Stimulated activated CD8-positive, alpha-beta memory T cell treated with anti-CD3 and anti-CD28 coated beads, Interleukin-4, amount 100 ng/mL, for 1 hour (primary cell): ENCODE measurements at places on chromosomes 3 and 15.
A peak's percentile ranks its signal among the peaks of the same experiment; 100 is the strongest.

- DNase-seq = no peak
Observed at GRCh38 chr3:9345041-9345440, 17.8 kb upstream of the THUMPD3 start.

- no peak for DNase-seq
Observed at GRCh38 chr3:183844606-183845005, 19.2 kb upstream of the MAP6D1 start.

DNA sequence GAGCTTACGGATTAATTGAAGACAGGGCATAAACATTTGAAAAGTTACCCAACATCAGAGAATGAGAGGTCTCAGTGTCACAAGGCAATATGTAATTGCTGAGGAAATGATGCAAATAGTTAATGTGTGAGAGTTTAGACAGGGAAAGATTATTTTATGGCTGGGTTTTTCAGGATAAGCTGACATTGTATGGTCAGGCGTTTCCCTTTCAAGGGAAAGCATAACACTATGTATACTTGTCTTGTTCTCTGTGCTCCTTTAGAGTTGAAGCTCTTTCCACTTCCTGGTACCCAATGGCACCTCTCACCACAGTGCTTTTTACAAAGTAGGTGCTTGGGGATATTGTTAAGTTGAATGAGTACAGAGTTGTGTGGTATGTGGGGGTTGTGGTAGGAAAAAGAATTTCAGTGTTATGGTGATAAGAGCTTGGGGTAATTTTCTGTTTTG lies 19.9 kb downstream of the IQGAP1 start:
- no peak for DNase-seq

DNA sequence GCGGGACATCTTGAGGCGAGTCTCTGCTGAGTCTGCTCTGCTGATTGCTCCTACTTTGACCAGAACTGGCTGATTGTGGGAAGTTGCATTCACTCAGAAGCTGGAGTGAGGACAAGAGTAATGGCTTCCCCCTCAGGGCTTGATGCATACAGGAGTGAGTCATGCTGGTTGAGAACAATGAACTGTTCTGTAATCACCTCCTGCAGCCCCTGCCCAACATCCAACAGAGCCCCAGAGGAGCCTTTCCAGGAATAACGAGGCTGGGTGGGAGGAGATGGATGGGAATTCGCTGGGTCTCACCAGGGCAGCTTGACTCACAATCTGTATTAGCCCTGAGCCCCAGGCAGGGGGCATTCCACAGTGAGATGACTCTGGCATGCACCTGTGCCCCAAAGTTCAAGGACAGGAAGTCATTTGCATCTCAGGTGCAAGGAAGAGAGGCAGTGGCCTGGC lies 85.0 kb downstream of the RAB11A start:
- no peak for DNase-seq

DNA sequence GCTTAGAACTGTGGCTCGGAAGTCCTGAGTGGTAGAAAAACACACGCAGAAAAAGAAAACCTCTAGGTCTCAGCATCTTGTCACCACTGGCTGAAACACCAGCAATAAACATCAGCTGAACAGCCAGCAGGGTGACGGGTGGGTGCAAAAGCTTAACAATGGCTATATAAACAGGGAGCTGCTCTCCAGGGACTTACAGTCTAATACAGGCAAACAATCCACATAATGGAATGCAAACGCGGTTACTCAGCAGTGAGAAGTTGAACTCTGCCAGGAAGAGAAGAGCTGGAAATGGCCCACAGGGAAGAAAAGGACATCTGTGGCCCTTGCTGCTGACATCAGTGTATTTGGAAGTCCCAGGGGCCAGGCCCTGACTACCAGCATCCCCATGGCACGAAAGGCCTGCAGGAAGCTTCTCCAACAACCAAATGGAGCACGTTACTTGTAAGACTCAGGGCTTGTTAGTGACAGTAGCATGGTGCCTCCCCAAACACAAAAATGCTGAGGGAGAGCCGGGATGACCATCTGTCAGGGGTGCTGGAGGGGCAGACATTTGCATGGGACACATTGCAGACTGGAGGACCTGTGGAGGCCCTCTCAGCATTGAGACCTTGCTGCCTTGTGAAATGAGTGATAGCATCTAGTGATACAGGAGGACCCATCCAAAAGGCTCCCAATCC lies 3.0 kb downstream of the HEG1 start:
- DNase-seq = no peak

GRCh38 chr3:172461530-172462138 lies 13.4 kb upstream of the GHSR start:
- DNase-seq = no peak

DNA sequence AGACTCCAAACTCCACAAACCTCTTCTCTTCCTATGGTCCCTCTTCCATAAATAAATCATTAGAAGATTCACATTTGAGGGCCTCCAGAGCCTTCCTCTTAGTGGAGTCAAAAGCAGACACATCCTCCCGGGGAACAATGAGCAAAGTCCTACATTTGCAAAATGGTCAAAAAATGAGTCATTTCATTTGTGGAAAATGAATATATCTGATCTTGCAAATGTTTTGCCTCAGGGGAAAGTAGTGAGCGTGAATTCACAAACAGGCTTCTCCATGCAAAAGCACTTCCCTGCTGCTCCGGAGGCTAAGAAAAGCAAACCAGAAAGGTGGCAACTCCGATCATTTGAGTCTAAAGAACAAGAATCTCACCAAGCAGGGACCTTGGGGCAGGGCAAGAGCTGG lies 86.7 kb upstream of the IQSEC1 start:
- no peak for DNase-seq

DNA sequence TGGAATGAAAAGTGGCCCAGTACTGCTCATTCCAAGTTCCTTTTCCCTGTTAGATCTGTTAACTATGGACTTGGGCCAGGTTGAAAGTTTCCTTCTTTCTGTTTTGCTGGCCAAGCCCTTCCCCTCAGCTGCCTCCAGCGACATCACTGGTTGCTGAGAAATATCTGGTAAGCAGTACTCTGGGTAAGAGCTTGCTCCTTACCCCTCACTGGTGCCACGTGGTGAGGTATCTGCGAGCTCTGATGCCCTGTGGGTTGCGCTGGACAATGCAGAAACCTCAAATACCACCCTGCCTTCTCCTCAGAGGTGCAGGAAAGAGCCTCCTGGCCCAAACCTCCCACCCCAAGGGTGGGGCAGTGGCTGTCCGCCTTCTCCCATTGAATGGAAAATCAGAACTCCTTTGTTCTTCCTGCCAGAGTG lies 42.9 kb upstream of the APH1B start:
- DNase-seq = no peak

GRCh38 chr3:95758707-95759106 lies 1055.7 kb upstream of the EPHA6 start:
- DNase-seq = no peak

GRCh38 chr3:51830345-51830744 lies 31.1 kb upstream of the IQCF2 start:
- no peak for DNase-seq

DNA sequence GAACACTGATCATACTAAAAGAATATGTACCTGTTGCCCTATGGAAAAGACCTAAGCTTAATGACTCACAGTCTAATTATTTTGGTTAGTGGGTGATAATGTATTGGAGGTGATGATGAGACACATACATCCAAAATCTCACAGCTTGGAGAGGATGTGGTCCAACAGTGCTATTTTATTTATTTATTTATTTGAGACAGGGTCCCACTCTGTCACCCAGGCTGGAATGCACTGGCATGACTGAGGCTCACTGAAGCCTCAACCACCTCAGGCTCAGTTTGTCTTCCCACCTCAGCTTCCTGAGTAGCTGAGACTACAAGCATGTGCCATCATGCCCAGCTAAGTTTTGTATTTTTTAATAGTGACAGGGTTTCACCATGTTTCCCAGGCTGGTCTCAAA lies 35.0 kb downstream of the LPP start:
- DNase-seq = no peak

GRCh38 chr15:82680200-82681102 lies 29.2 kb downstream of the AP3B2 start:
- peak; percentile 55 for DNase-seq

DNA sequence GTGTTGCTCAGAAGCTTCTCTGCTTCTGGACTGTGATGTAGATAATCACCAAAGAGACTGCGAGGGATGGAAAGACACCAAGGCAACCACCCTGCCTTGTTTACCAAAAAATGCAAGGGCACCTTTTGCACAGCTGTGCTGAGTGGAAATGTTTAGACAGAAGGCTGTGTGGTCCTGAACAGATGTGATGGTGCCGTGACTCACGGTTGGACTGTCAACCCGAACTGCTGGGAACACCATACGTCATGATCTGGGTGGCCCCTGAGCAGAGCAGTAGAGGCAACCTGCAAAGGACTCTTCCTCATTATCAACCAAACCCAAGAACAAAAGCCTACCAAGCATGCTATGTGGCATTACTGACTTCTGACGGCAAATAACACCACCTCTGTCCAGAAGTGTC lies 61.3 kb upstream of the LPP start:
- no peak for DNase-seq

DNA sequence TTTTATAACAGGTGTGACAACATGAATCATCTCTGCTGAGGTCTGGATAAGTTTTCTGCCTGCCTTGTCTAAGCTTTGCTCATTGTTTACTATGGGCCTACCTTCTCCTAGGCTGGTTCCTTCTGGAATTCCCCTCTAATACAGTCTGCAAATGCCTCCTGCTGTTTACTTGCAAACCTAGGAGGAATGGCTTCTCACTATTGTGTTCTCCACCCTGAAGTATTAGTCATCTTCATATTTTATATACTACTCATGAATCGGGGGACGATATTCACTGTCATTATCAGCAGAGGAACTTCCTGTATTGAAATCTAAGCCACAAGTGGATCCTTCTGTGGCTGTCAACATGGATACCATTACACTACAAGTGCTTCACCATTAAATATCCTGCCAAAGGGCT lies 154.8 kb downstream of the PLCL2 start:
- DNase-seq = no peak

DNA sequence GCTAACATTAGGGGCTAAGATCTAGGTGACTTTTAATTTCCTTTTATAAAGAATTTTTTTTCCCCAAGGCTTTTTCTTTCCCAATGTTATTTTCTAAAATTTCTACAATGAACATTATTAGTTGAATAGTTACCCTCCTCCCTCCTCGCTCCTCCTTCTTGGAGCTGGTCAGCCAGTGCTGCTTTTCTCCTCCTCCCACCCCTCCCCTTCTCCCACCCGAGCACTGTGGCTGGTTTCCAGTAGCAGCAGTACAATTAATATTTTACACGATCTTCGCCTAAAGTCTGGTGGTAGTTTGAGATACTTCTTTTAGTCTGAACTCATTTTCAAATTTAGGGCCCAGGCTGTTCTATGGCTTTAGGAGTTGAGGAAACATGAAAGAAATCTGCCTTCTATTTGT lies 41.6 kb downstream of the EEFSEC start:
- DNase-seq = no peak

DNA sequence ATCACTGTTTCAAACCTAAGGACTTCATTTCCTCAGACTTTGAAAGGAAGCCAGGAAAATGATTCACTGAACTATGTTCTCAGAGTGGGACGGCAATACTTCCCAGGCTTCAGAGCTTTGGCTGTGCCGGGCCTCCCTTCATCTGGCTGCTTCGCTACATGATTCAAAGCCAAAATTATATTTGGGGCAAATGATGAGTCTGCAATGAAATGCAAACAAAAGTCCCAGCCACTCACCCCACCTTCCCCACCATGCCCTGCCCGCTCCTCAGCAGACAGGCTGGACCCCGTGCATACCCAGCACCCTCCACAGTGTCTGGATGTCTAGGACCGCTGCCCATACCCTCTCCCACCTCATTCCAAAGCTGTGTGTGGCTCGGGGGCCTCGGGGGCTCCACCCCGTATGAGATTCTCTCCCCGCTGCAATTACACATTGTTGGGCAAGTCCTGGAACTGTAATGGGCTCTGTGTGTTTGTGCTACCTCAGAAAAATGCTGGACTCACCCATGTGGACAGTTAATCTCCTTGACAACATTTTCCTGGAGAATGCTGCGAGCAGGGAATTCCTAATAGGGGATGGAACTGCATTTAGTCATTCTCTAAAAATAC lies 32.2 kb downstream of the ATP10A start:
- DNase-seq = no peak

DNA sequence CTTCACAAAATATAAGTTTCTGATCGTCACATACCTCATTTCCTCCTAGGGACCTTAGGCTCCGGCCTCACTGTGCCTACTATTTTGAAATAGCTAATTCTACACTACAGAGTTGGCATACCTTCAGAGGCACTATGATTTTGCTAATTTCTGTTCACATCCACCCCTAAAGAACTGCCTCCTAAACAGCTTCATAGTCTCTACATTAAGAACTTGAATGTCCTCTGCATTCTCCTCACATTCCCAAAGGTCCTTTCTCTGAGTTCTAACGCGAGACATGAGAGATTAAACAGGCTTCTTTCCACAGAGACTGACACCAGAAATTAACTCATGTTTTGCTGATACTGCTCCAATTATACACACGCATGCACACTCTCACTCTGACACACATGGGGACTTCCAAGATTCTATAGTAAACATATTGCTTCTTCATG lies 75.5 kb downstream of the DLG1 start:
- DNase-seq = no peak

DNA sequence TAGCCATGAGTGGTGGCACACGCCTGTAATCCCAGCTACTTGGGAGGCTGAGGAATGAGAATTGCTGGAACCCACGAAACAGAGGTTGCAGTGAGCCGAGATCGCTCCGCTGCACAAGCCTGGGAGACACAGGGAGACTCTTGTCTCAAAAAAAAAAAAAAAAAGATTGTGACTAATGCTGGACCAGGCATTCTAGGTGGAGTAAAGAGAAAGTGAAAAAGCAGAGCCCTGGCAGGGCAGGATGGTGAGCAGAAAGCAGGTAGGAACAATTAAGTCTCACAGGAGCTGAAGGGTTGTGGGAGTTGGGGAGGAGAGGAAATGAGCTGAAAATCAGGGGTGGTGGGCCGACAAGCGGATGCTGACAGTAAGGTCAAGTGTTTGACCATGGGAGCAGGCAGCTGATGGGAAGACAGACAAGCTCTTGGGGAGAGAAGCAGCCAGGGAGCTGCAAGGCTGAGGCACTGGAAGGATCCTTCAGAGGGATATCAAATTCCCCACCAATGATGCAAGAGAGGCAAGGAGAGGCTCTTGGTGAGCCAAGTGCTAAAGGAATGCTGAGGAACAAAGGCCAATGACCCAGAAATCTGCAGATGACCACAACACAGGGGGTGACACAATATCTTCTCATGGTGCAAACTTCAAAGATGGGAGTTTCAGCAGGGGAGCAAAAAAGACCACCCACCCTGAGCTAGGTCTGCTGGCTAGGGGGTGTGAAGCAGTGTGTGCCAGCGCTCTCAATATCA lies 251.1 kb downstream of the ULK4 start:
- DNase-seq = no peak

DNA sequence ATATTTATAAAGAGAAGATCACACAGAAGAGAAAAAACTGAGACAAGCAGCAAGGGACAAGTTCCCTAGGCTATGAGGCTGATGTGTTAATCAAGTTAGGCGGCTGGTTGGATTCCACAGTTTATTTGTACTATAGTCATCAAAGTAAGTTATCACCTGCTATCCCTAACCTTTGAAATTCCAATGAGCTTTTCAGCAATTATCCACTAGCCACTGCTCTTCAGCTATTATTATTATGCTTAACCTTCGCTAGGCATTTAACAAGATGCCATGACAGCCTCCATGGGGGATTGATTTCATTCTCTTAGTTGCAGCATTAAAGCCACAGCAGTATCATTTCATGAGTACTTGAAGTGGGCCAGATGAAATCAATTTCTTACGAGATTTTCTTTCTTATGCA lies 699.5 kb upstream of the NAALADL2 start:
- no peak for DNase-seq

- DNase-seq = no peak
Observed at GRCh38 chr3:87088430-87088992, 97.6 kb upstream of the VGLL3 start.
